ENCODE measurements at places on chromosomes 2 and 18.

DNA sequence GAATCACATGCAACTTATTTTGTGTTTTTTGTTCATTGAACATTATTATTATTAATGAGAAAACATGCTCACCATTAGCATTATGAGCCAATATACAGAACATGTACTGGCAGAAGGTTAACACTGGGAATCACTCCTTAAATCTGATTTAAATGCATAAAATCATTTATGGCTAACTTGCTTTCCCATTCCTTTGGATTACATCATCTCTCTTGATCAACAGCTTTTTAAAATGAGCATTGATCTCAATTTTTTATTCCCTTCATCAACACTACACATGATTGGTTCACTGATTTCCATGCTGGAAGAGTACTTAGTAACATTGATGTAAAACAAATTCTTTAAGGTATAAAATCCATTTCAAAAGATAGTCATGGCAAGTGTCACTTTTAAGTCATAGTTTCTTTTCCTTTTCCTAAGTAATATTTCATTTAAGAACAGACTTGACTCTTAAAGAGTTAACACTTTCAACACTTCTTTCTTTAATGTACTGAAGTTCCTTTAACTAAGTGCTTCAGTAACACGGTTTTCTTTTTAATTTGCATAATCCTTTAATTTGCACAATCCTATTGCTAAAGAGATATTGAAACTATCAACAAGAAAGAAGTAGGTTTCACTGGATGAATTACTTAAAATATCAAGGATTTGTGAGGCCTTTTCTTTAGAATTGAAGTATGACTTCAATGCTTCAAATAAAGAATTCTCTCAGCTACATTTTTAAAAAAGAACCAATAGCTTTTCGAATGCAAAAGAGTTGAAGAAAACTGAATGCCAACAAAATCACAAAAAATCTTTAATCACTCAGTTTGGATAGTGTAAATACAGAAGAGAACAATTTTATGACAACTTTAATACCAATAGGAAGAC lies 24.9 kb upstream of the BUB1 start:
- no peak for DNase-seq

- no peak for DNase-seq
Observed at GRCh38 chr2:147081831-147082230, 763.0 kb upstream of the ACVR2A start.

DNA sequence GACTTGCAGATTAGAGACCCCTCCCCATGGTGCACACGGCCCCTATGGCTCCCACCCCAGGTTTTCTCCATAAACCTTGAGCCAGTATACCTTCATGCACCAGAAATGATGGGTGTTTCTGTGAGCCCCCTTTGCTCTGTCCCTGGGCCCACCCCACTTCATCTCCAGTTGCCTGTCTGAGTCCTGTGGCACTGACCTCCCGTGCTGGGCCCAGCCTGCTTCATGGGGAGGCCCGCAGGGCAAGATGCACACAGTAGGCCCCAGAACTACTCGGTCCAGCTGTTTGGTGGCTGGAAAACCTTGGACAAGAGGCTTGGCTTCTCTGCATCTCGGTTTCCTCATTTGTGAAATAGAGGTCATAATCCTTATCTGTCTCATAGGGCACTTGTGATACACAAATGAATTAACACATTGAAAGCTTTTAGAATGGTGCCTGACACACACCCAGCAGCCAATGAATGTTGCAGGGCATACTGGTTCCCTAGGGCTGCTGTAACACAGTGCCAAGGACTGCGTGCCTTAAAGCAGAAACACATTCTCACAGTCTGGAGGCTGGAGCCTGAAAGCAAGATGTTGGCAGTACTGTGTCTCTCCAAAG lies 58.4 kb downstream of the SH3BP4 start:
- DNase-seq, result no peak

- no peak for DNase-seq
Observed at GRCh38 chr2:223066721-223067120, 14.7 kb downstream of the KCNE4 start.

DNA sequence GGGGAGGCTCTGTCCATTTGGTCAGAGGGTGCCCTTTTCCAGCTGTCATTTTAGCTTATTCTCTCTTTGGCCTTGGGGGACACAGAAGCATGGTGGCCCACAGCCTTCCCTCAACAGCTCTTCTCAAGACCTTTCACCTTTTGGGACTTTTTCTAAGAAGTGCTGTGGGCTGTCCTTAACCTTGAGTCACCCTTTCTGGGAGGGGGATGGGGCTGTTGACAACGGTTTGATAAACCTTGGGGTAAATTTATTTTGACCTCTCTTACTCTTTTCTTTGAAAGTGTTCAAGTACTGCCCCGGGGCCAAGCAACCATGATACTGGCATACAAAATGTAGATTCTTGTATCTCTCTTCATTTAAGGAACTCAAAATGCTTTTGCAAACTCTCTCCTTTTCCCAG lies 13.7 kb downstream of the IGFBP5 start:
- no peak for DNase-seq

- DNase-seq, result no peak
Observed at GRCh38 chr2:98404556-98405250, 40.0 kb upstream of the INPP4A start.

DNA sequence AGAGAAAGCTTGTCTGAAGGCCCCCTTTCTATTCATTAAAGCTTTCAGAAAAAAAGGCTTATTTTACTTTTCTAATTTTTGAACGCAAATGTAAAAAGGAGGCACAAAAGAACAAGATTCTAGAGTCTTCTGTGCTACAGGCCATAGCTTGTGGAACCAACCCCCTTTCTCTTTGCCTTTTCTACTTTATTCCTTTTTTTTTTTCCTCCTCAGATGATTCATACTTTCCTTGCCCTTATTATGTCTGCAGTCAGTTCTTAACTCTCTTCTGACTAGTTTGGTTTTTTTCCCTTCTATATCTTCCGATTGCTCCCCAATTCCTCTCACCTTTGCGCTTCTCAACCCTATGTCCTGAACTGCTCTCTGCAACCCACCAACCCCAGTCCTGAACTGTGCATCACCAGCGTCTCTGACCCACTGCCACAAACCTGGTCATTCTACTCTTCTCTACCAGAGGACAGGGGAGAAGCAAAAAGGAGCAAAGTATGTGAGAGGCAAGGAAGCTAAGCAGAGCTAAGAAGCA lies 56.9 kb upstream of the WIPF1 start:
- no peak for DNase-seq

DNA sequence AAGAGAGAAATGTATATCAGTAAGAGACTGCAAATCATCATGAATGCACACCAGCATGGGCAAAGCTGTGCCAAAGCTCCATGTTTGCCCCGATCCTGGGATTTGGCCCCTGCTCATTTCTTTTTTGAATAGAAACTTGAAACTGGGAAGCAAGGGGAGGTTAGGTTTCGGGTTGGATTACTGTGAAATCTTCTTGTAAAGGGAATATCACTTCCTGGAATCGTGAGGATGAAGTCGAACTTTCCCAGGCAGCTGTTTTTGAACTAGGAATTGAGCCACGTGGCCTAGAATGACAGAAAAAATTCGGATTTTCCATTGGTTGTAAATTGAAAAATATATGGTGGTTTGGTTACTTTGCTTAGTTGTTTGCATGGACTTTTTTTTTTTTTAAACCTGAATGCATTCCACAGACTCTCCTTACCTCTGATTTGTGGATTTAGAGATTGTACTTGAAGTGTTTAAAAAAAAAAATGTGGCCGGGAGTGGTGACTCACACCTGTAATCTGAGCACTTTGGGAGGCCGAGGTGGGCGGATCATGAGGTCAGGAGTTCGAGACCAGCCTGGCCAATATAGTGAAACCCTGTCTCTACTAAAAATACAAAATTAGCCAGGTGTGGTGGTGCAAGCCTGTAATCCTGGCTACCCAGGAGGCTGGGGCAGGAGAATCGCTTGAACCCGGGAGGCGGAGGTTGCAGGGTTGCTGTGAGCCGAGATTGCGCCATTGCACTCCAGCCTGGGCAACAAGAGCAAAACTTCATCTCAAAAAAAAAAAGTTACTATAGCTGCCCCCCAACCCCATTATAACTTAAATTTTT lies 32.1 kb downstream of the GRHL1 start:
- no peak for DNase-seq

- DNase-seq, result no peak
Observed at GRCh38 chr18:24669015-24669414, 208.6 kb downstream of the HRH4 start.

DNA sequence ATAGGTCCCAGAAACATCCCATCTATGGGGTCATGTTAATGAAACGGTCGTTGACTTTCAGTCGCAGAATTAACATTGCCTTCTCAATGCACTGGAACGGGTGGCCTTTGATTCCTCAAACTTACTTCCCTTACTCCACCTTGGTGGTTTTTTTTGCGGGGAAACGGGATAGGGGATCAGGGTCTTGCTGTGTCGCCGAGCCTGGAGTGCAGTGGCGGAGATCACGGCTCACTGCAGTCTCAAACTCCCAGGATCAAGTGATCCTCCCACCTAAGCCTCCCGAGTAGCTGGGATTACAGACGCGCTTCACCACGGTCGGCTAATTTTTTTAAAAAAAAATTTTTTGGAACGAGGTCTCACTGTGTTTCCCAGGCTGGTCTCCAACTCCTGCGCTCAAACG lies 754 bp downstream of the ATG16L1 start:
- DNase-seq, result no peak

- no peak for DNase-seq
Observed at GRCh38 chr18:41973983-41974382, 18.9 kb downstream of the PIK3C3 start.

DNA sequence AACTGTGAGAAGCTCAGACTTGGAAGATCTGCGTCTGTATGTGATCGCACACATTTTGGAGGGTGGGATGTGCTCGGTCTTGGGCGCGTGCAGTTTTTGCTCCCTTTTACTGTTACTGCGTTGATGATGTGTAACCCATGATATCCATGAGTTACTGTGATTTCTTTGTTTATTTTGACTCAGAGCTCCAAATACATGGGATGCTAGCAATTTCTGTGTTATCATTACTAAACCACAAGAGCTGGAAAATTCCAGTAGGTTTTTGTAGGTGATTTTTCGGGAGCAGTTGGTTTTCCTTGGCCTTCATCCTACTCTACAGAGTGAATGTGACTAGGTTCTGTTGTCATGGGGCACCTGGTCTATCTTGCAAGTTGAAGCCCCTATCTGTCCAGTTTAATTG lies 124.2 kb downstream of the AGAP1 start:
- no peak for DNase-seq

- peak; percentile 37 for DNase-seq
Observed at GRCh38 chr2:171416009-171416926, 17.5 kb downstream of the METTL8 start.

DNA sequence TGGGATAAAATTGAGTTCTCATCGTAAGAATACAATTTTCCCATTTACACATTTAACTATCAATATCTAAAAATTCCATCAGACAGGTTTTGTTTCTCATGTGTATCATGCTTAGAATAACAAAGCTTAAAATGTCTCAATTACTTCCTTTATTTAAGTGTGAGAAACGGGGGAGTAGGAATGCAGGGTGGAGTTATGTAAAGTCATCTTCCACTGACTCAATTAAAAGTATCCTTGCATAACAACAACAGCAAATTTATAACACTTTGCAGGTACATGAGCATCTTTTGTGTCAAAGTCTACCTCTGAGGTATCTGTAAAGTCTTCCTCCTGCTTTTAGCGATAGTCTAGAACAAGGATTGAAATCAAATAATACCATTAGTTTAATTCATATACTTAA lies 327.1 kb downstream of the EPHA4 start:
- DNase-seq, result no peak

DNA sequence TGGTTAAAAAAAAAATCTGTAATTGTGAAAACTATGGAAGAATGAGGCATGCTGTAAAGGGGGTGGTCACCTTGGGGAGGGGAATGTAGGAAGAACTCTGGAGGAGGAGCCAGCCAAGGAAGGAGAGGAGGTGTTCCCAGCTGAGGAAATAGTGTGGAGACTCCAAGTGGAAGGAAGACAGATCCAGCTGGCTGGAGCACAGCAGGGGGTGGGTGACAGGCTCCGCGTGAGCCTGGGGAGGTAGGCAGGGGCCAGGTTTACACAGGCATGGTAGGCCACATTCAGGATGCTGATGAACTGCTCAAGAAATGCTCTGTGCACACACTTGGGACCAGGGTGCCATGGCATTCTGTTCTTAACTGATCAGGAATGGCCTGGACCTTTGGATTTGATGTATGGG lies 16.8 kb downstream of the AFF3 start:
- DNase-seq, result no peak

DNA sequence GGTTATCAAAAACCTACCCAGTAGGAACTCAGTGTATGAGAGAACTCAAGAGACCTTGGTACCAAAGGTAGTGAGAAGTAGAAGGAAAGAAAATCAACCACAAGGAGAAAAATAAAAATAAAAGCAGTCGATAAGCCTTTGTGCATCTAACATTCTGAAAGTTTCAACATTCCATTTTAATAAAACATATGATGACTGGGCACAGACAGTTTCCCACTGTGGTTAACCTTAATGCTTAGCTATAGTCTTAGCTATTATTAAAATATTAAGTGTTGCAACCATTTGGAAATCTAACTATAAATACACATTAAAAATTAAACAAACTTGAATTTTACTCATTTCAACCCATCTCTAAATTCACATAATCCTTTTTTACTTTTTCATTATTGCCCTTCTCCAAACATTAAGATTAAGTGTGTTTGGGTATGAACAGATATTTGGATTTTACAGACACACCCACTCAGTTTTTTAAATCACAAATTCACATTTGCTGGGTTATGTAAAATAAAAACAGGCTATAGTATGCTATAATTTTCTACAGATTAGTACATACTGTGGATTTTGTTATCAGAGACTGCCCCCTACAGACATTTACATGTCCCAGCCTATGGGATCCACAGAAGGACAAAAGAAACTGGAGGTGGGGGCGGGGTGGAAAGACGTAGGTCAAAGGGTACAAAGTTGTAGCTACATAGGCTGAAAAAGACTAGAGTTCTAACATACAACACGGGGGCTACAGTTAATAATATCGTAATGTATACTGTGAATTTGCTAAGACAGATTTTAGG lies 32.8 kb downstream of the SRBD1 start:
- no peak for DNase-seq

DNA sequence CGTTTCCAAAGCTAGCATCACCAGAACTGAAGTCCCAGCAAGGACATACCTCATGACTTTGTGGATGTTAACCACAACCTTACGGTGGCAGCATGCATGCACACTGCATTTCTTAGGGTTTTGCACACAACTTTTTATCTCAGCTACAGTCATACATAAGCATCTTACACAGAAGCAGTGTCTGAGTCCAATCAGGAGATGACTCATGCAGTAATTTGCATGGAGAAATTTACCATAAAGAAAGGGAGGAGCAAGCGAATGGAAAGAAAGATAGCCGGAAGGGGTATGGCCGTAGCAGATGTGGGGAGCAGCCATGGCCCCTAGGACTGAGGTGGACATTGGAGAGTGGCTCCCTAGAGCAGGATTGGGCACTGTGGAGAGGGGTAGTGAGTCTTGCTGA lies 522.5 kb downstream of the GALR1 start:
- DNase-seq, result no peak

DNA sequence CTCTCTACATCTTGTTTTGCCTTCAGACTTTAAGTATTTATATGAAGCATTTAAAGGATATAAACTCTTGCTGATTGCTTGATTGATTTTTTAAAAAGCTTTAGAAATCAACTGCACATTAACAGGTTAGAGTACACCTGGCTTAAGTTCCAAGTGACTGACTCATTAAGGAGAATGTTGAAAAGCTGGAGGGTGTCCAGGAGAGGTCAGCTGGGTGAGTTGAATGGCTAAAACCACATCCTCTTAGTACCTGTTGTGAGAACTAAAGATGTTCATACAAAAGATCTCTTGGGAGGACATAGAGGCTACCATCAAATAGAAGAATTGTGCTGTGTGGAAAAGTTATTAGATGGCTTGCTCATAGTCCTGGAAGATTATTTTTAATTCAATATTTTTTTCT lies 206.8 kb downstream of the TXNL1 start:
- DNase-seq, result no peak

- no peak for DNase-seq
Observed at GRCh38 chr18:79866889-79867574, 69.3 kb downstream of the KCNG2 start.

GRCh38 chr2:182824767-182825158 lies 41.7 kb downstream of the FRZB start:
- DNase-seq, result no peak
